Activated T-cell treated with anti-CD3 and anti-CD28 coated beads for 48 hours (primary cell): ENCODE measurements at places on chromosomes 7 and 10.

DNA sequence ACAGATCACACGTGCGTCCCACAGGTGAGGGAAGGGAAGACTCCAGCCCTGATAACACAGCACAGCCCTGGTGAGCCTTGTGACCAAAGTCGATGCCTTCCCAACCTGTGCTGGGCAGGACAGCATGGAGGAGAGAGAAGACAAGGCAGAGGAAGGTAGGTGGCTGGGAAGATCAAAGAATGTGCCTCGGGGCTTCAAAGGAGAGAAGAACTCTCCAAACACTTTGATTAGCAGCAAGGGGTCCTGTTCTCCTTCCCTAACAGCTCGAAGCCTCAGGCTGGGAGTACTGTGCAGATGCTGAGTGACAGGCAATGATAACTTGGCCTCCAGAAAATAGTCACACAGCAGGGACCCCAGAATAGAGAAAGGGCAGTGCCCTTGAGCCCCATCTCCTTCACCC, 288.5 kb downstream of the TCERG1L start:
- DNase-seq: no peak

- DNase-seq: no peak
These were observed 17.9 kb downstream of the PLPP4 start for GRCh38 chr10:120474956-120475355.

DNA sequence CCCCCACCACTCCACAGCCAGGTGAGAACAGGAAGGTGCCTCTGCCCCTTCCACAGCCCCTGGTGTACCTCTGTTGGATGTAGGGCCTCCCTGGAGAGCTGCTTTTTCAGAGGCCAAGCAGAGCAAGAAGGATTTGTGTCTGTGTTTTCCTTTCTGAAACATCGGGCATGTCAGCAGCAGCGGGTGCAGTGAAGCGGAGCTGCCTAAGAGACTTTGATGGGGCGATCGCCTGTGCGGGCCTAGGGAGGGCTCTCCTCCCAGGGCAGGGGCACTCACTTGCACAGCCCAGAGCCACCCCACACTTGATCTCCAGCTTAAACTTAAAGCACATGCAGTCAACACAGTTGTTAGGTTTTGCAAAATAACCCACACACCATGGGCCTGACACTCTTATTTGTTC, 324.7 kb downstream of the ACTR3B start:
- no peak for DNase-seq

DNA sequence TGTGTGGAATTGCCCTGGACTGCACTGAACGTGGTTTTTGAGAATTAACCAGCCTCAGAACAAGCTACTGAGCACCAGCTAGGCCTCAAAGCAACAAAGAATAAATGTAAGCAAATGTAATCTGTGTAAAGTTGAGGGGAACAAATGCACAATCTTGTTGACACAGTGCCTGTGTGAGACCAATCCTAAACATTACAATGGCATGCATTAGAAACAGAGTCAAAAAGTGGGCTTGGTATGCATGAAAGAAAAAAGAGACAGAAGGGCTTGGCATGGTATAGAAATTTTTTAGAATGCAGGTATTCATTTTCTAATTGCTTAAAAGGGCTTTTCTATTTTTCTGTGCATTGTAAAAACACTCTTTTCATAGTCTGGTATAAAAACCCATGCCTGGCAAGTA, 224.3 kb downstream of the POU6F2 start:
- no peak for DNase-seq

DNA sequence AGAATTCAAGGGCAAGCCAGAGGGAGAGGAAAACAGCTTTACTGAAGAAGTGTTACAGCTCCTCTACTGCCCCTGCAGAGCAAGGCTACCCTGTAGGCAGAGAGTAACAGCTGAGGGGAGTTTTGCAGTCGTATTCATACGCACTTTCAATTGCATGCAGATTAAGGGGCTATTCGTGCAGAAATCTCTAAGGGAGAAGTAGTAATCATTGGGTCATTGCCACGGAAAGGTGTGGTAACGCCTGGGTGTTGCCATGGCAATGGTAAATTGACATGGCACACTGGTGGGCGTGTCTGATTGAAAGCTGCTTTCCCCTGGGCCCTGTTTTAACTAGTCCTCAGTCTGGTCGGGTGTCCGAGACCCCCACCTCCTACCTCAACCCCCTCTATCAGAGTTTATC, 227.2 kb downstream of the NSUN6 start:
- no peak for DNase-seq

DNA sequence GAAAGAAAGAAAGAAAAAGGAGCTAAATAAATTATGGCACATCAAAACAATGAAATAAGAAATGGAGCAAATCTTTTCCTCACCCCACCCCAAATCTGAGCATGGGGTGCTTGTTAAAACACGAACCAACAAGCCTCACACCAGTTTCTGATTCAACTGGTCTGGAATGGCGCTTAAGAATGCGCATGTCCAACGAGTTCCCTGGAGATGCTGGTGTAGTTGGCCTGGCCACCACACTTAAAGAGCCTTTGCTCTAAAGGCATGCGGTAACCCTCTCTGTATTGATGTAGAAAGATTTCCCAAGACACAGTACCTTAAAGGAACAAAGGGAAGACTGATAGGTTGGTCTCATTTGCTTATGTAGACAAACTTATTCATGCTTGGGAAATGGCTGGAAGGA, 49.1 kb upstream of the STEAP1B start:
- no peak for DNase-seq

DNA sequence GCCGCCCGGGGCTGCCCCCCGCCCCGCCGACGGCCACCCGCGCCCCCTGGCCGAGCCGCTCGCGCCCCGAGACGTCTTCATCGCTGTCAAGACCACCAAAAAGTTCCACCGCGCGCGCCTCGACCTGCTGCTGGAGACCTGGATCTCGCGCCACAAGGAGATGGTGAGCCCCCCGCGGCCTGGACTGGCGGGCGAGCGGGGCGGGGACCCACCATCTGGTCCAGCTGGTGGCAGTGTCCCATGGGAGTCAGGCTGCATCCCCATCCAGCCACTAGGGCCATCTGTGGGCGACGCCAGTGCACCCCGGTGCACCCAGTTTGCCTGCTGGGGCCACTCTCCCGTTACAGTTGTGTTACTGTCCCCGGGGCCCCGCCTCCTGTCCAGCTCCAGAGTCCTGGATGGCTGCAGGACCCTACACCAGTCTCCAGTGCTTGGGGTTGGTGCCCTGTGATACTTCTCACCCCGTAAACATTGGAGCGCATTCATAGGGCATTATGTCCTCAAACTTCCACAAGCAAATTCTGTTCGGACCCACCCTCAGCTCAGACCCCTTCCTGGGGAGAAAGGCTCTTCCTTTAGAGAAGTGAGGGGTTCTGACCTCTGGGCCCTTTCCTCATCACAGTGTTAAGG, 672 bp downstream of the LFNG start:
- DNase-seq: no peak

DNA sequence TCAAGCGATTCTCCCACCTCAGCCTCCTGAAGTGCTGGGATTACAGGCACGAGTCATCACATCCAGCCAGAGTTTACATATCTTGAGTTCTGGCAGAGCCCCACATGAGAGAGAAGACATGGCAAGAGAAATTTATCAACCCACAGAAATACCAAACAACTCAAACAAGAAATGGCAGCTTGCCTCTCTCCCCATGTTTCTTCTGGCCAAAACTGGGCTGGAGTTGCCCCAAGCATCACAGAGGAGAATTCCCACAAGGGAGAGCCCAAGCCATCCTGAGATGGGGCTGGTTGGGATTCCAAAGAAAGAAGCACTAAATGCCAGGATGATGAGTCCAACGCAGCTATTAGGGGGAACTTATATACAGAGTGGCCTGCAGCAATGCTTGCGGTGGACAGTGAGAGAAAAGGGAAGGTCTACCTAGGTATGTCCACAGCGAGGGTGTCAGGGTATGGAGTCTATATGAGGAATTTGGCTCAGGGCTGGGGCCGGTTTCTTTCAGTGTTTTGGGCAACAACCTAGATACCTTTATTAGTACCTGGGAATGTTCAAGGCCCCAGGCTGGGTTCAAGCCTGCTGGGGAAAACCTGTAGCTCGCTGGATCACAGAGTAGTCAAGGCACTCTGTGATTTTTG, 14.5 kb upstream of the PAX4 start:
- DNase-seq: no peak

DNA sequence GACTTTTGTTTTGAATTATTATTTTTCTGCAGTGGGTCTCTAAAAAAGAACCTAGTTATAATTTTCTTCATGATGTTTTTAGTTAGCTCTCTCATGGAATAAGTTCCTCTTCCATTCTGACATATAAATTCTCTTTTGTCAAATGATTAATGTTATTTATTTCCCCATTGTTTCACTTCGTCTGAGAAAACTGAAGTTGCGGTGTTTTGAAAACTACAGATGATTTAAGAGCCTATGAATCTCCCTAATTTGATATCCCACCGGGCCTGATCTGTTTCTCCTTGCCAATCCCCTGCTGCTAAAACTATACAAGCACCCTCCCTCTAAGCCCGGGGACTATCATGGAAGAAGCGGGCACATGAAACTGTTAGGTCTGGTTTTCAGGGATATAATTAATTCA, 41.4 kb downstream of the HTR7 start:
- DNase-seq: no peak

DNA sequence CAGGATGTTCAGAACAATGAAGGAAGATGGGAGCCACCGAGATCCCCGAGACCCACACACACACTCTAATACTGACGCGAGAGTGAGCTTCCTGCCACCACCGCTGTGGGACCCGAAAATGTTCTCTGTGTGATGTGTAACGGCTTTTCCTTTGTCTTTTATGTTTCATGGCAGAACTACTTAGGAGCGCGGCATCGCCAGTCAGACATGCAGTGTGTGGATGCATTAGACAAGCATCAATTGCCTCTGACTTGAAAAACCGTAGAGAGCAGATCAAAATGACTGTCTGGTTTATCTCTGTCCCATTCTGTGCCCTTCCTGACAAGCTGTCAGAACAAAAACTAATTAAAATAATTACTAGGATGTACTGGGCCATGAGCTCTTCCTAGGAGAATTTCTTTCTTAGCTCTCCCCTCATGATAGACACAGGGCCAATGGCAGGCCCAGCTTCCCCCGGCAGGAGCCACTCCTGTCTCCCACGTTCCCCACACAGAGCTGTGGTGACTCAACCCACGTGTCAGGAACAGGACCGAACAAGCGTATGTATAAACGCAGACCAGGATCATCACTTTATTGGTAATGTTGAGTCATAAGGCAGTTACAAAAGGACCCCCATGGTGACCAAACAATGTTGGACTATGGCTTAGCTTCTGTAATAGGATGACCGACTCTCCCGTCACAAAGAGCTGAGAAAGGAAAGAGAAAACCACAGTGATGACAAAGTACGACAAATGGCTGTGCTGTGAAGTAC, 705.0 kb downstream of the PARD3 start:
- no peak for DNase-seq

GRCh38 chr10:79601939-79602338, 8.8 kb upstream of the SFTPA1 start:
- DNase-seq: no peak

DNA sequence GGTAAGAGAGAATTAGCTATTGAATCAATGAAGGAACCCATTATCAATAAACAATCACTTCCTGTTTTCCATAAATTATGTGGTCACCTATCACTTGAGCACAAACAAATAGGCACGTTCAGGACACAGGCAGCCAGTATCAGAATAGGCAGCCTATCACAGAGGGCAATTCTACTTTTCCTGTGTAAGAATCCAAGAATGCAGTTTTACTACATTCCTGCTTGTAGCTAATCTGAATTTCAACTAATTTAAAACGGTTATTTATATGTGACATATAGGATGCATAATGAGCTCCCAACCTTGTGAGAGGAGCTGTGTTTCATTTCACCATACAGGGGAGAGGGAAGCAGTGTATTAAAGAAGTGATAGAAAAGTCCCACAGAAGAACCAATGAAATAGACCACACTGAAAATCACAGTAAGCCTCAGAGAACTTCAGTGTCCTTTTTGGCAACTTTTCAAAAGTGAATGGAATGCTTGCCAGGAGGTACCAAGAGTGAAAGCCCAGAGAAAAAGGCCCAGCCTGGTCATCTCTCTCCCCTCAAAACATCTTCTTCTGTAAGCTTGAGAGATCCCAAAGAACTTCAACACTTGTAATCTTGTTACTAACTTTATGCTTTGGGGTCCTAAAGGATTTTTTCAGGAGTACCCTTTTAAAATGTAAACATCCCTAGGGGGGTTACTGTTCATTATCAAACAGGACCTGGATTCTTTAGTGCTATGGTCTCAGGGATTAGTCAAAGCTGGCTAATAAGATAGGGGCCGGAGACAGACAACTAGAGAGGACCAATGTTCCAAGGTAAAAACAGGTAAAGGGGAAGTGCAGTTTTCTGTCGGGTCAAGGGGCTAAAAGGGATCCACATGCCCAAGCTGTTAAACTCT, 1.3 kb downstream of the IMMP2L start:
- no peak for DNase-seq

DNA sequence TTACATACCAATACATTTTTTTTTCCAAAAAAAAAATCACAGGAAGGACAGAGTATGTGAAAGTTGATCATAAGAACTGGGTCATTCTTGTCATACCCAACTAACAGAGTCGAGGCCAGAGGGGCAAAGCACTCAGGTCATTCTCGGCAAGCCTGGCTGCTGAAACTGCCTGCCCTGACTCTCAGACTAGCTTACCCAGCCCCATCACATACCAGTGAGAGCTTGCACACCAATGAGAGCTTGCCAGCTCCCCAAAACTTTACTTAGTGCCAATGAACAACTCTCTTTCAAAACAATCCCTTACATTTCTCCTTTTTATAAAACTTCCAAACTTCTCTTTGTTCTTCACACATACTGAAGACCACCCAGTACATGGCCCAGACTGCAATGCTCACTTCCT, 48.9 kb downstream of the VOPP1 start:
- DNase-seq: no peak

- peak; percentile 67 for DNase-seq
These were observed 94.0 kb upstream of the ZMIZ1 start for GRCh38 chr10:78974617-78975317.

GRCh38 chr7:55507743-55508142, 64.6 kb downstream of the VOPP1 start:
- no peak for DNase-seq

DNA sequence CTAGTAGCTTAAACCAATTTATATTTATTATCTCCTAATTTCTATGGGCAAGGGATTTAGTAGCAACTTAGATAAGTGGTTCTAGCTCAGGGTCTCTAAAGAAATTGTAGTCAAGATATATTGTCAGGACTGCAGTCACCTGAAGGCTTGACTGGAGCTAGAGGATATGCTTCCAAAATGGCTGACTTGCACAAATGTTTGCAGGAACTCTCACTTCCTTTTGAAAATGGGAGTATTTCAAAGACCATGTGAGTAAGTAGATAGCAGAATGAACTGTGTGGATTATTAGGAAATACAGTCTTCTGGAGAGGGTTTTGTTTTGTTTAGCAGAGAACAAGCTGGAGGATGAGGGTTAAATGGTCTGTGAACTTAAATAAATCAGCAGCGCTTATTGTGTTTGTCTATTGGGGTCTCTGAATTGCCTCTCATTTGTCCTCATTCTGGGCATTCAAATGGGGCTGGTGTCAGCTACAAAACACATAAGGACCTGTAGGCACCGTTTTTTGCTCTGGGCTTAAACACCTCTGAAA, 524.6 kb downstream of the LRMDA start:
- no peak for DNase-seq

GRCh38 chr7:31107106-31108090, 55.3 kb downstream of the ADCYAP1R1 start:
- DNase-seq: no peak
